ENCODE measurements at places on chromosomes 12 and 14. TPM values are rescaled to one million over a fixed set of nuclear protein-coding genes. Genes with fewer than 3 reads are reported as not detected.

LRP1-AS gene
- 0.24 TPM for polyA plus RNA-seq

LBHD2 gene
- polyA plus RNA-seq, result not detected

SERPINA1 gene
- polyA plus RNA-seq, result 5.1 TPM

SYT1 gene
- polyA plus RNA-seq, result 4.5 TPM

POMT2 gene
- polyA plus RNA-seq, result 34.3 TPM

SRRM4 gene
- 0.31 TPM for polyA plus RNA-seq

CACNB3 gene
- polyA plus RNA-seq, result 36.7 TPM

OSBPL8 gene
- polyA plus RNA-seq, result 65.8 TPM

DPY19L2 gene
- 24.2 TPM for polyA plus RNA-seq

DNA sequence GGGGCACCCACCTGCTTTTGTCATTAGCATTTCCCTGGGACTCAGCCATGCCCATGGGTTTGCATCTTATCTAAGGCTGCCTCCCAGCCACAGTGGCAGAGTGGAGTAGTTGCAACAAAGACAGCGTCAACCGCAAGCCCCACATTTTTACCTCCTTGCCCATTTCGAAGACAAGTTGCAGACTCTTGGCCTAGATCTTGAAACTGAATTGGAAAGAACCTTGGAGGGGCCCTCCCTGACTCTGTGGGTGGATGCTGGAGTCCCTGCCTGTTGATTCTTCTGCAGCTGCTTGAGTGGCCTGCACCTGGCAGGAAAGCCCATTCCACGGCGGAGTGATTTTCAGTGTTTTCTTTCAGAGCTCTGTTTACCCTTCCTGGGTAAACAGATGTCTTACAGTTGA, 309.0 kb downstream of the VRK1 start:
- DNase-seq, result no peak

GRCh38 chr14:101959277-101959676, 5.1 kb upstream of the DYNC1H1 start:
- no peak for DNase-seq

GRCh38 chr12:3712209-3712992, 40.5 kb downstream of the CRACR2A start:
- no peak for DNase-seq

GRCh38 chr14:104438166-104438887, 141.2 kb upstream of the C14orf180 start:
- DNase-seq, result no peak

DNA sequence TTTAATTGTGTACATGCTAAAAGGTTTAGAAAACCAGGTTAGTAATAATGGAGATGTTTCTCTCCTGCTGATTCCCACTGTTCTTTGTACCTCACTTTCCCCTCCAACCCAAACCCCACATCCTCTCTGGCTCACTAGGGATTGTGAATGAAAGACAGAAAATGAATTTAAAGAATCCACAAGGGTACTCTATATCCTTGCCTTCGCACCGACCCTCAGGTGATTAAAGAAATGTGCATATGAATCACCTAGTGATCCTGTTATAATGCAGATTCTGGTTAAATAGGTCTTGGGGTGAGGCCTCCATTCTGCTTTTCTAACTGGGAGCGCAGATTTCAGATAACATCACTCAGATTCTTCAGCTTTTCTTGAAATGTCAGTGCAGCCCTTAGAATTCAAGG, 84.3 kb upstream of the OTX2 start:
- no peak for DNase-seq

DNA sequence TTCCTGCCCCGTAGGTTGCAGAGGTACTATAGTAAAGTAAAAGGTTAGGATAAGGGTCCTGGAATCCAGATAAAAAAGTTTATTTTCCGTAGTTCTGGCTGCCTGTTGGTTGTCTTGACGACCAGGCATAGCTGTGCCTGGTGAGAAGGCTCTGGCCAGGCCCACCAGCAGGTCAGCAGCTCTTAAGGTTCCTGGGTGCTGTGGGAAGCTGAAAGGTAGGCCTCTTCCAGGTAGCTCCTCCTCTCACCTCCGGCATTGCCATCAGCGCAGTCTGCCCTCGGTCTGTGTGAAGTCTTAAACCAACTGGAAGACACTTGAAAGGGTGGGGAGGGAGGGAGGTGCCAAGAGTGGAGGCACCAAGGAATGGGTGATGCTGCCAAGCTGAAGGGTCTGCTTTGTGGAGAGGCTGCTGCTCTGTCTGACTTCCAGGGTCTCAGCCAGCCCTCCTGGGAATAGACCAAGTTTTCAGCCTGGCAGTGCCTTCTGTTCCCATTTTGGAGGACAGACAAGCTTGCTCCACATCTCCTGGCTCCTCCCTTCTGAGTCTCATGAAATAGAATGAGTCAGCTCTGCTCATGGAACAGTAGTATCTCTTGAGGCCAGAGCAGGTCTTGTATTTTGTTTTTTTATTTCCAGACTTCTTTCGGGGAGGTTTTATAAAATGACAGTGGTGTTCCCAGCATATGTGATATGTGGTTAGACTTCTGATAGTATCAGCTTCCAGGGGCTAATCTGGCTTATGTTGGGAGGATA, 5.2 kb upstream of the ACADS start:
- no peak for DNase-seq

- DNase-seq, result no peak
Measured at GRCh38 chr14:52455291-52456088, 96.8 kb downstream of the TXNDC16 start.

GRCh38 chr14:65187421-65188049, 85.2 kb upstream of the MAX start:
- DNase-seq, result no peak

GRCh38 chr12:2284321-2284813, 231.6 kb downstream of the CACNA1C start:
- DNase-seq, result no peak

DNA sequence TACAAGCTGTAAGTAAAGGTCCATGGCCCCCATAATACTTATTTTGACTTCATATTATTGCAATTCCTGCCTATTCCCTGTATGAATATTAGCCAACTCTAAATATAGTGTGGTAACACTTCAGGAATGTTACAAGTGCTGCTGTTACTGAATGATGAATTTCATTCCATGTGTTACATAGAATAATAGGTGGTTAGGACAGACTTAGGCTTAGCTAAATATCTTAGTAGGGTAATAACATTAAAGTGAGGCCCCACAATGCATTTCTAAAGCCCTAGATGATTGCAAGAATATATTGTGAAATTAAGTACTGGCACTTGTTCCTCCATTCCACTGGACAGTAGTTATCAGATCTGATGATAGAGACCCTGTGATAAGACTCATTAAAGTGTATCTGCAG, 182.7 kb downstream of the PCNX1 start:
- no peak for DNase-seq

DNA sequence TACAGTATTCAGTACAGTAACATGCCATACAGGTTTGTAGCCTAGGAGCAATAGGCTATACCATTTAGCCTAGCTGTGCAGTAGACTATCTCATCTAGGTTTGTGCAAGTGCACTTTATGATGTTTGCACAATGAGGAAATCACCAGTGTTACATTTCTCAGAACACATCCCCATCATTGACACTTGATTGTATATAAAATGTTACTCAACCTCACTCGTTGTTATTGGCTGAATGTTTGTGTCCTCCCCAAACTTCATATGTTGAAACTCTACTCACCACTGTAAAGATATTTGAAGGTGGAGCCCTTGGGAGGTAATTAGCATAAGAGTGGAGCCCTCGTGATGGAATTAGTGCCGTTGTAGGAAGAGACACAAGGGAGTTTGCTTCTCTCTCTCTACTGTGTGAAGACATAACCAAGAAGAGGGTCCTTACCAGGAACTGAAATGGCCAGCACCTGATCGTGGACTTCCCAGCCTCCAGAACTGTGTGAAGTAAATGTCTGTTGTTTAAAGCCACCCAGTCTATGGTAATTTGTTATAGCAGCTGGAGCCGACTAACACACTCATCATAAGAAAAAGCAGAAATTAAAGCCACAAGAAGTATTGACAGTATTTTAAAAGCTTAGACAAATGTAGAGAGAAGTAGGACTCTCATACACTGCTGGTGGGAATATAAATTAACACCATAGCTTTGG, 3.2 kb upstream of the MED13L start:
- no peak for DNase-seq

- no peak for DNase-seq
Measured at GRCh38 chr14:98144964-98145363, 1127.0 kb downstream of the BCL11B start.

All from left lung (tissue), 14 donors.